ENCODE measurements at places on chromosomes 3 and 15. TPM values are rescaled to one million over a fixed set of nuclear protein-coding genes. Genes with fewer than 3 reads are reported as not detected.

DNA sequence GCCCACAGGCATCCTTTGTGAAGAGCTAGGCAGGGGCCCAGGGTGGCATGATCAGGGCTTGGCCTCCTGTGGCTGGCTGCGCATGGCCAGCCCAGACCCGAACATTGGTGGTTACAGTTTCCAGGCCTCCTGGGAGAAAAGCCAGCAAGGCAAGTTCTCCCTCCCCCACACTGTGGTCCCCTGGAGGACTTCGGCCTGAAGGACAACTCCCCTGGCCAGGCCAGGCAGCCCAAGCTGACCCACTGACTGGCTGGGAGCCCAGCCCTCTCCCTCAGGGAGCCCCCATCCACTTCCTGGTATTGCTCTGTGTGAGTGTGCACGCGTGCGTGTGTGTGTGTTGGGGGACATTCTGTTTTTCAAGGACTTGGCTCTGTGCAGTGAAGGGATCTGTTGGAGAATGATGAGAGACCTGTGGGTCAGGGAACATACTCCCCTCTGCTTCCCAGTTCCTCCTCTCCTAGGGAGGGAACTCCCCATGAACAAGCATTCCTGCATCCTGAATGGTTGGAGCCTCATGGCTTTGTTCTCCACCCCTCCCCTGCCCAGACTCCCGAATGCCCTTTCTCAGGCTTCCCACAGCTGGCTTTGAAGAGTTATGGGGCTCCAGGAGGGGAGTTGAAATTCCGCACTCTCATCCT lies 29.5 kb downstream of the CORO2B start:
- DNase-seq, result no peak

The AVEN gene
- 8.8 TPM for total RNA-seq

DNA sequence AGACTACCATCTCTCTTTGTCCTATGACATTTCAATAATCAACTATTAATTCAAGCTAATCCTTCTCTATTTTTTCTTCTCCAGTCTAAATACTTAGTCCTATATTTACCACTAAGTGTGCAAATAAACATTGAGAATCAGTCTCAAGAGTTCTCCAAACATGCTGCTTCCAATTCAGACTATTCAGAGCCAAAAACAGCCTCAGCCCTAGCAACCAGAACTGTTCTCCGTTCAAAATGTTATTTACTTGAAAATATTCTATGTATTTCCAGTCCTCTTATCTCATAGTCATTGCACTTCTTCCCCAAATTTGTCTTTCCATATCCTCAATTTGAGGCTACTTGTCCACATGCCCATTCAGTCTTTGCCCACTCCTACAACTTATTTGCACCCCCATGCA lies 805.5 kb downstream of the IGSF11 start:
- no peak for DNase-seq

- DNase-seq, result no peak
Observed at GRCh38 chr3:190117981-190118380, 2.7 kb downstream of the P3H2 start.

The SLC38A3 gene
- total RNA-seq, result not detected

DNA sequence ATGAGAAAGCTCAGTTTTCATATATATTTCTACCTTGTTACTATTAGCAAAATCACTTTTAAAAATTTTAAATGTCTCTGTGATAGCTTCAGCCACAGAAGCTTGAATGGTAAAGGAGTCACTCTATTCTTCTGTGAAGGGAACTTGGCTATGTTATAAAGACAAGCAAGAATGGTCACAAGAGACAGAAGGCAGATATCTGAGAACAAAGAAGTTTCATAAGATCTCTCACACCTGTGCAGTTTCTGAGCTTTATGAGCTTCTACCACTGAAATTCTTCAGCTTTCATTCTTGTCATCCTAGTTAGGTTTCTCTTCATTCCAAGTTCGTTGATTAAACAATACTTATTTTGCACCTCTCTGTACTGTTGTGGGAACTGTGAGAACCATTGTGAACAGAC lies 853.4 kb downstream of the IGSF11 start:
- no peak for DNase-seq

- no peak for DNase-seq
Observed at GRCh38 chr3:12797124-12797891, 828 bp downstream of the CAND2 start.

The PRR20G gene
- total RNA-seq, result not detected

The HRG gene
- total RNA-seq, result not detected

DNA sequence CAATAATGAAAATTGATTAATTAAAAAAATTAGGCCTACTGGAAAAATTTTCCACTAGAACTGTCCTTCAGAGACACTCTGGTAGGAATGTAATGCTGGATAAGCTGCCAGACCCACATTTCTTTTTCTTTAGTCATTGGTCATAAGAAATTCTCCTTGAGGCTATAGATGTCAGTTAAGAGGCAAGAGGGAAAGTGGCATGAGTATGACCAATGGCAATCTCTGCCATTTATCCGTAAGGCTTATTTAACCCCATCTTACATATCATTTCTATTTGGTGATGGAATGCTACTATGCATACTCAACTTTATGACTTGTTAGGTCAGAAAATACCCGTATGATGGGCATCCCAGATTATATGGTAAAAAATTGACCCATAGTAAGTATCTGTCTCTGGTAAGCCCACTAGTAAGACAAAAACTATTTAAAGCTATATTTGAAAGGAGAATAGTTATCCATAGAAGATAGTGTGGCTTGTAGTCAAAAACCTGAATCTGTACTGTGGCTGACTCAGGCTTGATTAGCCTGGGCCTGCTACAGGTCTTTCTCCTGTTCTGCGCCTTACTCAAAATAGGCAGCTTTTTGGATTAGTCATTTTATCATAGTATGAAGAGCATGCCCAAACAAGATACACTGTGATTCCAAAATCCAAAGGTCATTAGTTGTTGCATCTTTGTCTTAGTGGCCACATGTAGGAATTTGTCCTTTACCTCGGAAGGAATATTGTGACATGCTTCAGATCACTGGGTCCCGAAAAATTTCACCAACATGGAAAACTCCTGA lies 314.7 kb downstream of the PYDC2 start:
- no peak for DNase-seq

The CEMIP gene
- not detected for total RNA-seq

- no peak for DNase-seq
Observed at GRCh38 chr3:128323206-128324081, 143.2 kb downstream of the DNAJB8 start.

DNA sequence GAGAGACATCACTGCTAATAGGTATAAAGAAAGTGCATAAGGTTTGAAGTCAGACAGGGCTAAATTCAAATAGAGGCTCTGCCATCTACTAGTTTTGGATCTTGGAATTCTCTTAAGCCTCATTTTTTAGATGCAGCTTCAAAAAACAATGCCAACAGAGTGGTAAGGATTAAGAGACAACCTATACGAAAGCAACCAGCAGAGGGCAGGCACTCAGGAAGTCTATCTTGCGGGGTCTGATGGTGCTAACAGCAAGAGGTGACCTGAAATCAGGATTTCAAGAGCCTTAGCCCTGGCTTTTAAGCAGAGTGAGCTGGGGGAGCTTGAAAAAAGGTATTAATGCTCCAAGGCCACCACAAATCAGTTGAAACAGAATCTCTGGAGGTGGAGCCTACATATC lies 40.7 kb downstream of the LDHAL6B start:
- peak; percentile 79 for DNase-seq

GRCh38 chr15:67701669-67702068 lies 123.6 kb upstream of the SKOR1 start:
- no peak for DNase-seq
